CD4-positive, alpha-beta T cell treated with Interleukin-1 beta for 1 hour (primary cell): ENCODE measurements at places on chromosomes 13 and 19.

DNA sequence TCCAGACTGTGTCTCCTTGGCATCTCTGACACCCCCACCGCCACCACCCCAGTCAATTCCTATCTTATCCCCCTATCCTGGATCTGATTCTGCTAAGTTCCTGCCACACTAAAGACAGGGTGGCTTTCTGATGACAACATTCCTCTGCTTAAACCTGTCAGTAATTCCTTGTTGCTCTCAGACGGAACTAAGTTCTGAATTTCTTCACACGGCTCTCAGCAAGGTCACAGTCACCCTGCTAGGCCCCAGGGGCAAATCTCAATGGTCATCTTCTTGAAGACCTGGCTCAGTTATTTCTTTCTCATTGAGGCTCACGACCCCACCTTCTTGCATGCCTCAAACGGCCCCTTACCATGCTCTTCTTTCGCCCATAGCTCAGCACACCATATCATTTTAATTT is 7.6 kb downstream of the ALOX5AP start:
- DNase-seq = no peak

DNA sequence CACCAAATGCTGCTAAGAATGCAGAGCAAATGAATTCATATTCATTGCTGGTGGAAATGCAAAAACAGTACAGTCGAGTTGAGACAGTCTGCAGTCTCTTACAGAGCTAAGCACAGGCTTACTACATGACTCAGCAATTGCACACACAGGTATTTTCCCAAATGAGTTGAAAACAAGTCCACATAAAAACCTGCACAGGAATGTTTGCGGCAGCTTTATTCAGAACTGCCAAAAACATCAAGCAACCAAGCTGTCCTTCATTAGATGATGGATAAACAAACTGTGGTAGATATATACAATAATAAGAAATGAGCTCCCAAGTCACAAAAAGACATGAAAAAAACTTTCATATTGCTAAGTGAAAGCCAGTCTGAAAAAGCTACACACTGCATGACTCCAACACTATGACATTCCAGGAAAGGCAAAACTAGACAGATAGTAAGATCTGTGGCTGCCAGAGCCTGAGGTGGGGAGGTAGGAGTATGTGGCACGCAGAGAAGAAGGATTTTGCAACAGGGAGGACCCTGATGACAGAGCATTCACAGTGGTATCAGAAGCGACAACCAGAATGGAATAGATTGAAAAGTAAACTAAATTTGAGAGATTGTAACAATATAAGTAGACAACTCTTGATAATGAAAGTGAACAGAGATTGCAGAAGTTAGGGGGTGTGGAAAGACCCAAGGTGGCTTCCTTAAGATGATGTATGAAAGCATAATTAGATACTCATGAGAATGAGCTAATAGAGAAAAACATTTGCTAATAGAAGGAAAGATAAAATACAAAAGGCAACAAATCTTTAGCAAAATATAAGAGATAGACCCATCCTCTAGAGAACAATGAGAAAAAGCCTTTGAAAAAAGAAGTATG is 52.7 kb downstream of the TSC22D1 start:
- DNase-seq = no peak

DNA sequence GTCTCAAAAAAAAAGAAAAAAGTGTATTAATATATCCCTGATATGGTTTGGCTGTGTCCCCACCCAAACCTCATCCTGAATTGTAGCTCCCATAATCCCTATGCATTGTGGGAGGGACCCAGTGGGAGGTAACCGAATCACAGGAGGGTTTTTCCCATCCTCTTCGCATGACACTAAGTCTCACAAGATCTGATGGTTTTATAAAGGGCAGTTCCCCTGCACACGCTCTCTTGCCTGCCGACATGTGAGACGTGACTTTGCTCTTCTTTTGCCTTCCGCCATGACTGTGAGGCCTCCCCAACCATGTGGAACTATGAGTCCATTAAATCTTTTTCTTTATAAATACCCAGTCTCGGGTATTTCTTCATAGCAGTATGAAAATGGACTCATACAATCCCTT is 17.7 kb downstream of the STK24 start:
- DNase-seq = no peak

GRCh38 chr13:67023130-67023876 is 206.8 kb downstream of the PCDH9 start:
- DNase-seq = no peak
